ENCODE measurements at places on chromosomes 4 and X. TPM values are rescaled to one million over a fixed set of nuclear protein-coding genes. Genes with fewer than 3 reads are reported as not detected.

Gene GPR50
- total RNA-seq, result not detected

Gene CRMP1
- total RNA-seq, result 23.8 TPM

Gene MAGED4B
- total RNA-seq, result 75.3 TPM

Gene RNF175
- total RNA-seq, result not detected

Gene ZMAT1
- 1.6 TPM for total RNA-seq

DNA sequence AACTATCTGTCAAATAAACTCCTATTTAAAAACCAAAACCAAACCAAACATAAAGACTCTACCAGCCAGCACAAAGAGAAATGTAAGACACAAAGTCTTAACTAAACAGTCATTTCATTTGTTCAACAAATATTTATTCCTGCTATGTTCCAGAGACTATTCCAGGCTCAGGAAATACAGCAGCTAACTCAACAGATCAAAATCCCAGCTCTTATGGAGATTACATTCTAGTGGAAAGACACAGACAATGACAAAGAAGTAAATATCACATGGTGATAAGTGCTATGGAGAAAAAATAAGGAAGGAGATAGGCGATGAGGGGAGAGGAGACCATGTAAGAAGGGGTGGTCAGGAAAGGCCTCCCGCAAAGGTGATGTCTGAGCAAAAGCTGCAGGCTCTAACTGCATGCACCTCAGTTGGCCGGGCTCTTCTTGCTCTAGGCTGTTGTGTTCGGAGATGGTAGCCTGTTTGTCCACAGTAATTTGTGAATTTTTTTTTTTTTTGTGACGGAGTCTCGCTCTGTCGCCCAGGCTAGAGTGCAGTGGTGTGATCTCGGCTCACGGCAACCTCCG, 15.1 kb downstream of the PPEF1 start:
- DNase-seq, result no peak

DNA sequence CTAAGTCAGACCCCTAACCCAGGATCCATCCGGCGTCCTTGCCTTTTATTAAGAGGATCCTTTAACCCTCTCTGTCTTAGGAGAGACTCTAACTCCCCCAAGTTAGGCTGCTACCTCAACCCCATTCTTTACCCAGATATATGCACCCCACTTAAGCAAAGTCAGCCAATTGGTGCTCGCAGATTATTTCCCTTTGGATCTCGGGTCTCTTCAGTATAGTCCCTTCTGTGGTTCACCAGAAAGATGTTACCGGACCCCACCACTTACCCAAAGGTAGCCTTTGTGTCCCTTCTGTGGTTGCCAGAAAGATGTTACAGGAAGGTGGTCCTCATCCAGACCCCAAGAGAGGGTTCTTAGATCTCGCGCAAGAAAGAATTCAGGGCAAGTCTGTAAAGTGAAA, 212.9 kb upstream of the GRID2 start:
- DNase-seq, result no peak

DNA sequence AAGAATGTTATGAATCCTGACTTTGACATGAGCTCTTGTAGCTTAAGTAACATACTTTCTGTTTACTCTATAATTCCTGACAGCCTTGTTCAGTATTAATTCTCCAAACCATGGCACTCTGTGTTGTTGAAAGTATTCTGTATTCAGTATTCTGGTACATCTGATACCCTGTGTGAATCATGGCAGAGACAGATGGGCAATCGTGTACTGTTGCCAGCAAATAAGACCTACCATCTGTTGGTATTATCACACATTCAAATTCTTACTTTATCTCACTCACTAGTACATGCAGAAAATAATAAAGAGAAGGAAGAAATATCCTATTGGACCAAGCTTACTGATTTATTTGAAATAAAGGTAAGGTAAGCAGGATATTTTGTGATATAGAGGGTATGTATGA, 7.9 kb downstream of the MBTPS2 start:
- DNase-seq, result no peak

GRCh38 chr4:180828455-180829018, 1414.7 kb upstream of the TENM3 start:
- DNase-seq, result peak; percentile 7

GRCh38 chrX:70087857-70088630, 25.8 kb downstream of the OTUD6A start:
- no peak for DNase-seq

GRCh38 chr4:159163521-159163920, 60.6 kb downstream of the RAPGEF2 start:
- no peak for DNase-seq

- DNase-seq, result no peak
Observed at GRCh38 chrX:2188330-2188792, 312.4 kb downstream of the DHRSX start.

GRCh38 chr4:151865312-151865711, 104.5 kb upstream of the GATB start:
- no peak for DNase-seq

Data from glomerular endothelial cell (primary cell).